Progenitor cell of endocrine pancreas (in vitro differentiated cells): ENCODE measurements at places on chromosomes 16 and 17. TPM values are rescaled to one million over a fixed set of nuclear protein-coding genes. Genes with fewer than 3 reads are reported as not detected.

DNA sequence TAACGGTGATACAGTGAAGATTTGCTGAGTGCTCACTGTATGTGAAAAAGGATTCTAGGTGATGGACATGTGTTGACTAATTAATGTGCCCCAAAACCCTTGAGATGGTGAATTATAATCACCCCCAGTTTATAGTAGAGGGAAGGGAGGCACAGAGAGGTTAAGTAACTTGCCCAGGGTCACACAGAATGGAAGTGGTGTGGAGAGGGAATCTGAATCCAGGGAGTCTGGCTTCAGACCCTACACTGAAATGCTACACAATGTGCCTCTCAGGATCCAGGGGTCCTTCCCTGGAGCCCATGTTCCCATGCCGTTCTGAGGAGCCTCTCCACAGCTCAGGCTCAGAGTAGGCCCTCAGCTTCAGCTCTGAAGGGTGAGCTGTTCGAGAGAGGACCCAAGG lies 11.6 kb downstream of the TRPV2 start:
- DNase-seq: no peak

DNA sequence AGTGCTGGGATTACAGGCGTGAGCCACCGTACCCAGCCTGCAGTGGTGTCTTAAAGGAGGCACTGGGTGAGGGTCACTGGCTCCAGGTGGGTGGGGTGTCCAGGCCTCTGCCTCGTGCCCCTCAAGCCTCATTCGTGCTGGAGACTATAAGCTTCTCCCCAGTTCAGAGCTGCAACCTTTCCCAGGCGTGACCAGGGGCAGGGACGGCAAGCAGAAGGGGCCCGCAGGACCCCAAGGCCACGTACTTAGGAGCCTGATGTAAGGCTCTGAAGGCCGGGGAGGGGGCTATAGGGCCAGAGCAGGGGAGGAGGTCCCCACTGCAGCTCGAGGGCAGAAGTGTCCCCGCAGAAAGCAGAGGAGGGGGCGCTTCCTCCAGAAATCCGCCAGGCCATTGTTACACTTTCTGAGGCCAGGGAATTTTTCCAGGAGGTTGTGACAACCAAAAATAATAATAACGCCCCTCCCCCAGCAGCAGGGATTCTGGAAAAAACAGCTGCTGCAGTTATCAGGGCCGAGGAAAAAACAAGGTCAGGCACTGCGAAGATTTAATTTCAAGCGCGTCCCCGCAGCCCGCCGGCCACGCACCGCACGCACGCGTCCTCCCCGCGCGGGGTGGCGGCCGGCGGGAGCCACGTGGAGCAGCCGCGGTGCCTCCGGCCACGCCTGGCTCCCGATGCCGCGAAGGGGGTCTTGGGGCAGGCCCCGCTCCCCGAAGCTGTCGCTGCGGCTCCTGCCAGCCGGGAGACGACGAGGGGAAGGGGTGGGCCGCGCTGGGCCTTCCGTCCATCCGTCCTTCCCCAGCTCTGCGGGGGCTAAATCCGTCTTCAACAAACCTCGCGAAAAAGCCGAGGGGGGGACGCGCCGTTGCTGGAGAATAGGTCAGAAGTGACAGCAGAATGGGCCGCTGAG lies 45.8 kb upstream of the SLC38A10 start:
- no peak for DNase-seq

DNA sequence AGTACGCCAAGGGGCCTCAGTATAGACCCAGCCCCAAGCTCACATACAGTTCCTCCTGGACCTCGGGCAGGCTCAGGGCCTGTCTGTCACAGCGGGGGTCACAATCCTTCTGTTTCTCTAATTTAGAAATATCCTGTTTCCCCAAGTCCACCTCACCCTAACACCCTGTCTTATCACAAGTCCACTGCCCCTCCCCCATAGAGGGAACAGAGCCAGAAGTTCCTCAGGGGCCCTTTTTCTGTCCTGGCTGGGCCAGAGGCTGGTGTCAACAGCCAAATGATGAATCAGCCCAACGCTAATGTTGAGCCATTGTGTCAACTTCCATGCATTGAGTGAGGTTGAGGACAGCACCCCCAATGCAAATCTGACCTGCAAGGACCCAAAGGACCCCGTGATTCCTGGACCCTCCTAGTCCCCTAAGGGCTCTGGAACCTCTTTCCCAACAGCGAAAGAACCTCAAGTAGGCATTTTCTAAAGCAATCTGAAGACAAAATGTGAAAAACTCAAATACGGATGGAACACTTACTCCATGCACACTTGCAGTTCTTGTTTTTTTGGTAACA lies 58.6 kb downstream of the PECAM1 start:
- DNase-seq: no peak

The HDAC5 gene
- total RNA-seq: 39.0 and 41.3 TPM in 2 replicates

The TBC1D3G gene
- total RNA-seq: not detected in 2 replicates

GRCh38 chr17:51869387-51869786 lies 289.1 kb downstream of the CA10 start:
- DNase-seq: peak; percentile 45

GRCh38 chr16:2964475-2965336 lies 631 bp downstream of the KREMEN2 start:
- DNase-seq: peak; percentile 69

DNA sequence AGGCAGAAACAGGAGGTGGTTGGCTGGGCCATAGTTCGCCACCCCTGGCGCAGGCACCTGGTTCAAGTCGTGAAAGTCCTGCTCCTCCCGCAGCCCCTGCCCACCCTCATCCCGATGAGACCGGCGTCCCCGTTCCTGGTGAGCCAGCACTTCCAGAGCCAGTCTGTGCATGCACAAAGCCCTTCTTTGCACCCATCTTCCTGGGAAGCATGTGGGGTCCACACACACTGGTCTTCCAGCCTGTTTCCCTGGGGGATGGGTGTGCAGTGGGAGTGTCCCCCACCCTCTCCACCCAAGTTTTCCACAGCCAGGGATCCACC lies 1.6 kb upstream of the ZG16B start:
- no peak for DNase-seq

- DNase-seq: no peak
Measured at GRCh38 chr16:87585442-87586200, 16.7 kb upstream of the JPH3 start.

DNA sequence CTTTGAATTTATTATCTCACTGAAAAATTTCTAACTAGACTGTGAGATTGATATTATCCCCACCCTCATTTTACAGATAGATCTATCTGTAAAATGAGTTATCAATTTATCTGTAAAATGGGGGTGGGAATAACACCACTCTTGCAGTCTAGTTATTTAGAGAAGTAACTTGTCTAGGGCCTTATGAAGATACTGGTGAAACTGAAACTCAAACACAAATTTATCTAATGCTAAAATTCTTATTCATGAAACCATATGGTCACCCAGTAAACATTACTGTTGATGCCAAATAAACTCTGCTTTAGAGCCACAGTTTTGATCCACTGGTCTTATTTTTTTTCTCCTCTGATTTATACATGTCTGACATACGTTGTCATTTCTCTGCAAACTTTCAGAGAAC lies 52.1 kb upstream of the SMIM36 start:
- DNase-seq: no peak

DNA sequence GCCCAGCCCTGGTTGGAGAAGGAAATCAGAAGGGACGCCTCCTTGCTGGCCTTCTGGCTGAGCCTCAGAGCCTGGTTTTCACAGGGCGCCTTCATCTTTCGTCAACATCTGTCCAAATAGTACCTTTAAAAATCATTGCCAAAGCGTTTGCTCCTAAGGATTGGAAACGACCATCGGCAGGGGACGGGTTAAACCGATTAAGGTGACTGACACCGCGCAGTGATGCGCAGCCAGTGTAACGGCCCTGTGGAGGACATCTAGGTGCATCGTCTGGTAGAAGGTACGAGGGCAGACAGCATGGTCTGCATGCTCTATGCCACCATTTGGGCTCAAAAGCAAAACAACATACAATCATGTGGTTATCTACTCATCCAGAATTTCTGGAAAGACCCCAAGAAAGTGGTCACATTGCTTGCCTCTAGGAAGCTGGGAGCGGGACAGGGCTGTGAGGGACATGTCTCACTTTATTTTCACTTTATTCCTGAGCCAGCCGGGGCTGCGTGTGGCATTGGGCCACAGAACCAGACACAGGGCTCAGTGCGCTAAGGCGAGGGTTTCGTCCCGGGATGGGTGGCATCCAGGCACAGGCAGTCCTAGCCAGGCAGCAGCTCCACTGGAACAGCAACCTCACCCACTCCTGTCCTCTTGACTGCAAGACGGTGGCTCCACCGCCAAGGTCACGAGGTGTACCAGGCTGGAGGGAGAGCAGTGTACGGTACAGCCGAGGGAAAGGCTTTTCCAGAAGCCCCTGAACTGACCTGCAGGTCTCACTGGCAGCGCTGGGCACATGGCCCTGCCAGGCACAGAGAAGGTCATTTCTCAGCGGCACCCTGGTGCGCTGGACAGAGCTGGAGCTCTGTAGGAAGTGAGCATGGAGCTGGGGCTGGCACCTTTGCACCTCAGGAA lies 40.9 kb upstream of the JPH3 start:
- DNase-seq: no peak

DNA sequence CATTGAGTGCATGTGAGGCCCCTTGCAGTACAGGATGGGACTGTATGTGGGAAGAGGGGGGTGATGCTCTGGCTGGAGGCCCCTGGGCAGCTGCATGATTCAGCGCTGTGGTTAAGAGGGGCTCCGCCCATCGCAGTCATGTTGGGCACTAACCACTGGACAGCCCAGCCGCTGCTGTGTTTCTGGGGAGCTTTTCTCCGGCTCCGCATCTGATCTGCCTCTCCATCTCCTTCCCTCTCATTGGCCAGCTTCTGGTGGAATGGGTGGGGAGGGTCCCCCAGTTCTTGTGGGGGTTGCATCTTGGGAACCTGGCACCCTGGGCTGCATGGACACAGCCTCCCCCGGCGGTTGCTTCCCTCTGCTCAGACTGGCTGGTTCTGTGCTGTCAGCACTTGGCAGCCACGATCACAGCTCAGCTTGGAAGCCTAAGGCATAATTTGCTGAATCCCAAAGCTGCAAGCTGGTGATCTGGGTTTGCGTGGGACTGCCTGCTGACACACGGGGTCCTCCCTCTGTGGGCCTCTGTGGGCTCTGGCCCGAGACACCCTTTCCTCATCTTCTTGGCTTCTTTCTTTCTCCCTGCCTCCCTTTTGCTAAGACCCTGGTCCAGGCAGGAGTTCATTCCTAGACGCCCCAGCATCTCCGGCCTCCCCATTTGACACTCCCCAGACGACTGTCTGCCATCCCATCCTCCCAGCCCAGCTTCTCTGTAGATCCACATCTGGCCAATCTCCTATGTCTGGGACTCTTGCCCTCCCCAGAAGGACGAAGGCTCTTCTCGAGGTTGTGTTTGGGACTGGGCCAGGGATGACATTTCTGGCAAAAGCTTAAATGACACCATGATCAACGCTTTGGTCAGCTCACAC lies 168.3 kb downstream of the SEC14L1 start:
- DNase-seq: no peak

GRCh38 chr17:46179375-46179999 lies 13.7 kb downstream of the KANSL1 start:
- no peak for DNase-seq

GRCh38 chr17:60165971-60166370 lies 16.2 kb downstream of the CA4 start:
- no peak for DNase-seq

The GPT2 gene
- total RNA-seq: 93.1 and 99.5 TPM in 2 replicates

The OR1E1 gene
- not detected in 2 replicates for total RNA-seq

- DNase-seq: no peak
Measured at GRCh38 chr16:84572096-84572495, 45.8 kb downstream of the COTL1 start.

The KLHL36 gene
- total RNA-seq: 43.2 and 46.7 TPM in 2 replicates

DNA sequence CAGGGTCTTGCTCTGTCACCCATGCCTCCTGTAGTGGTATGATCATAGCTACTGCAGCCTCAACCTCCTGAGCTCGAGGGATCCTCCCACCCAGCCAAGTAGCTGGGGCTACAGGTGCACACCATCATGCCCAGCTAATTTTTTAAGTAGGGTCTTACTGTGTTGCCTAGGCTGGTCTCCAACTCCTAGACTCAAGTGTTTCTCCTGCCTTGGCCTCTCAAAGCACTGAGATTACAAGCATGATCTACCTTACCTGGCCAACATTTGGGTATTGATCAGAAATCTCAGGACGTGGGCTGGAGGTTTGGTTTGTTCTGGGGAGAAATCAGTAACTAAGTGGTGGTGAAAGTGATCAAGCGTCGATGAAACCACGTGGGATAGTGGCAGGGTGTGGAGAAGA lies 4.1 kb downstream of the CHD9 start:
- no peak for DNase-seq

- no peak for DNase-seq
Measured at GRCh38 chr16:67407176-67407787, 9.0 kb downstream of the ZDHHC1 start.

GRCh38 chr17:7850701-7851437 lies 4.0 kb upstream of the TMEM88 start:
- DNase-seq: no peak
